ENCODE measurements at places on chromosomes 5 and 9.

DNA sequence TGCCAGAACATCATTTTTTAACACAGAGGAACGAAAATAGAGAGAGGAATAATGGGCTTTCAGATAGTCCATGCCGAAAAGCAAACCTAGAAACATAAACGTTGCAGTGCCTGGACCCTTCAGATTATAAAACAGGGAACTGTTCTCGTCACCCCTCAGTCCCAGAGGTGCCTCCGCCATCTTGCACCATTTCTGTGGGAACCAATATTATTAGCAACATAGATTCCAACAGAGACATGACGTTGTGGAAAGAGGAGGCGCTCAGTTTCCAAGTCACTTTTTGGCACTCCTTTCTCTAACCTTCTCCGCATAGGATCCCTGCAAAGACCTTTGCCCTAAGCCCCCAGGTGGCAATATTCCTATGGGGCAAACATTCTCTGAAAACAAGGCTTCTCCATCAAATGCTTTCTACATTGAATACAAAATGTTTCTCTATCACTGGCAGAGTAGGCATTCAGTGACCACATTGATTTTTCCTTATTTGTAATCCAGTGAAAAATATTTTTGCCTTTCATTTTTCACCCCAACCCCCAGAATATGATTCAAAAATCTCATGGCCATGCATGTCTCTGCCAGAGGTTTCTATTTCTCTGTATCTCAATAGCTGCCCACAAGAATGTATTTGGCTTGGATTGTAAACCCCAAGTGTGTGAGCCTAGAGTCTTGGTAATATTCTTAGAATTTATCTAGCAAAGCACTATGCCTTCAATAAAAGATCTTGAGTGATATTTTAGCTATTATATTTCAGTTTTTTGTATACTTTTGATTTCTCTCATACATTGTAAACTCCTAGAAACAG lies 500.8 kb upstream of the WWC1 start:
- no peak for DNase-seq

DNA sequence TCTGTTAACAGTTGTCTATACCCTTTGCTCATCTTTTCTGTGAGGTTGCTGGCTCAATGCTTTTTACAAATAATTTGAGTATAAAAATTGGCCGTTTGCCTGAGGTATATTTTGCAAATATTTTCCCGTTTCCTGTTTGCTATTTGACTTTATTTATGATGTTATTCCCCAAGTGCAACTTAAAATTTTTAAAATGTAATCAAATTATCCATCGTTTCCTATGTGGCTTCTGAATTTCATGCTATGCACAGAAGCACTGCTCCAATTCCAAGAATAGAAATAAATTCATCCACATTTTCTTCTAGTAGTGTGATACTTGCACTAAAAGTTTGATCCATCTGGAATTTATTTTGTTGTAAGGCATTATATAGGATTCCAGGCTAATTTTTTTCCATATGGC lies 123.6 kb downstream of the ZNF608 start:
- no peak for DNase-seq

DNA sequence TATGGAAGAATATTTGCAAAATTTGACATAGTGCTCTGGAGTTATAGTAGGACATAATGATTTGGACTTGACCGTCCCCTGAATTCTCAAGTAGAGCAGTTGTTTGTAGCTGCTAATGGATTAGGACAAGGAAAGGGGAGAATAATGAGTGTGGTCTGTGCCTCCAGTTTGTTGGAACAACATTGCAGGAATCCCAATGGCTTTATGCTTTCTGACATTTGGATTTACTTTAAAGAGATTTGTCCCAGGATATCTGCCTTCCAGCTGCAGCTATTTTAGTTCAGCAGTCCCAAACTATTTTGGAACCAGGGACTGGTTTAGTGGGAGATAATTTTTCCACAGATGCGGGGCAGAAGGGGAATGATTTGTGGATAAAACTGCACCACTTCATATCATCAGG lies 648.2 kb downstream of the SLCO4C1 start:
- no peak for DNase-seq

- no peak for DNase-seq
Observed at GRCh38 chr9:73133022-73133651, 18.5 kb upstream of the ANXA1 start.

GRCh38 chr5:13529300-13529699 lies 415.2 kb downstream of the DNAH5 start:
- DNase-seq = no peak

GRCh38 chr9:22682961-22683699 lies 236.5 kb downstream of the DMRTA1 start:
- DNase-seq = no peak

- no peak for DNase-seq
Observed at GRCh38 chr5:137263371-137264005, 235.6 kb downstream of the SPOCK1 start.

DNA sequence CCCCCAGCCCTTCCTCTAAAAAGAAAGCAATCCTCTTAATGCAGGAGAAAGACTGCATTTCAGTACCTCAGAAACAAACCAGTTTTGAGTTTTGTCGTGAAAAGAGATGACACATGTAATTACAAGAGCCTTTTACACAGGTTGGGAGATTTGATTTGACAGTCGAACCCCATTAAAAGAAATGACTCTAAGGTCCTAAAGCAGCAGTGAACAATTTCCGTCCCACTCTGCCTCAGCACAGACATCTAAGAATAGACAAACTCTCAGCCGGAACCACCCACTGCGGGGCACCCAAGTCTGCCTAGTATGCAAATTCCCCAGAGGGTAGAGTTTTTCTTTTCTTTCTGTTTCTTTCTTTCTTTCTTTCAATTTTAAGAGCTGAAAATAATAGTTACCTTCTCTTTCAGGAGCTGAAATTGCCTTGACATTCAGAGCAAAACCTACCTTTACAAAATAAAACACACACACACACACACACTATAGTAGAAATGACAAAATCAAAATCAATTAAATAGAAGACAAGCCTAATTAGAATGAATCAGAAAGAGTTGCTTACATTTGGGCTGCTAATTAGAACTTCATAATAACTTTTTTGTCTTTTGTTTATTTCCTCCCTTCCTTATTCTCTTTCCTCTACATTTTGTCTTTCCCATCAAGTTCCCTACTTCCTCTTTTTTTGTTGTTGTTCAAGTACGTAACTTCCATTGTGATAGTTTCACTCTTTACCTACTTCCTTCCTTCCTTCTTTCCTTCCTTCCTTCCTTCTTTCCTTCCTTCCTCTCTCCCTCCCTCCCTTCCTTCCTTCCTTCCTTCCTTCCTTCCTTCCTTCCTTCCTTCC lies 65.1 kb downstream of the BASP1 start:
- DNase-seq = no peak
